Stimulated activated CD8-positive, alpha-beta memory T cell treated with anti-CD3 and anti-CD28 coated beads, Interleukin-15, amount 100 ng/mL, for 4 hours (primary cell): ENCODE measurements at places on chromosomes 12 and 14.

DNA sequence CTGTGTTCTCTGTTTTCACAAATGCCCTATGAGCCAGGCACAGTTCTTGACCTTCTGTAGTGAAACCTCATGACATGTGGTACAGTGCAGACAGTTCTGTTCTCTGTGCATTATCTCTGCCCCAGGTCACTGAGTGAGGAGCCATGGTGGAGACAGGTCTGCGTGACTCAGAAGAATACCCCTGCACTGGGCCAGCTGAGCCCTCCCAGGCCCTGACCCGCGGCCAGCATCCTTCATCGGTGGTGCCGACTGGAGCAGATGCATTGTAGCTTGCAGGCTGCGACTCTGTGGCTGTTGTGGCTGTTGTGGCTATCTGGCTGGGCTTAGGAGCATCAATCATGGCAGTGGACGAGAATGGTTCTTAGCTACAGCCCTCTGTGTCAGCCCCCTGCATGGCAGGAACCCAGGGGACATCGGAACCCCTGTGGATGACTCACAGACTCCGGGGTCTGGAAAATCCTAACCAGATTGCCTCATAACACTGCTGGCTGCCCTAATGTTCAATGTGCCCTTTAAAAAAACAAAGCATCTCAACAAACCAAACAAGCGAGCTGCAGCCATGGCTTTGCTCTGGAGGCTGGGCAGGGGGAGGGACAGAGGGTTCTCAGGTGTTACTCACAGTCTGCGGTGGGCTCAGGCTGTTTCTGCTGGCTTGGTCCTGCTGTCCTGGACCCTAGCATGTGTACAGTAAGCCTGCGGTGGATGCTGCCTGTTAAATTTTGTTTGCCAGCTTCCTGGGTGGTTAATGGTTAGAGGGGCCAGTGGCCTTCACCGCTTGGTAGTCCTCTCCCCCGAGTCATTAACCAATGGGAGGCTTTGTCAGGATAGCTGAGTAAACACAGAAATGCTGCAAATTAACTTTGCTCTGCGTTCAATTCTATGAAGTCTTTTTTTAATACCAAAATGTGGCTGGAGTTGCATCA lies at the start of gene SERPINA6:
TSS of gene SERPINA6 (minus strand) at position 689 of the 923 bp plus-strand sequence. CDS start 8,688 bp downstream, outside the sequence.
- DNase-seq = no peak

DNA sequence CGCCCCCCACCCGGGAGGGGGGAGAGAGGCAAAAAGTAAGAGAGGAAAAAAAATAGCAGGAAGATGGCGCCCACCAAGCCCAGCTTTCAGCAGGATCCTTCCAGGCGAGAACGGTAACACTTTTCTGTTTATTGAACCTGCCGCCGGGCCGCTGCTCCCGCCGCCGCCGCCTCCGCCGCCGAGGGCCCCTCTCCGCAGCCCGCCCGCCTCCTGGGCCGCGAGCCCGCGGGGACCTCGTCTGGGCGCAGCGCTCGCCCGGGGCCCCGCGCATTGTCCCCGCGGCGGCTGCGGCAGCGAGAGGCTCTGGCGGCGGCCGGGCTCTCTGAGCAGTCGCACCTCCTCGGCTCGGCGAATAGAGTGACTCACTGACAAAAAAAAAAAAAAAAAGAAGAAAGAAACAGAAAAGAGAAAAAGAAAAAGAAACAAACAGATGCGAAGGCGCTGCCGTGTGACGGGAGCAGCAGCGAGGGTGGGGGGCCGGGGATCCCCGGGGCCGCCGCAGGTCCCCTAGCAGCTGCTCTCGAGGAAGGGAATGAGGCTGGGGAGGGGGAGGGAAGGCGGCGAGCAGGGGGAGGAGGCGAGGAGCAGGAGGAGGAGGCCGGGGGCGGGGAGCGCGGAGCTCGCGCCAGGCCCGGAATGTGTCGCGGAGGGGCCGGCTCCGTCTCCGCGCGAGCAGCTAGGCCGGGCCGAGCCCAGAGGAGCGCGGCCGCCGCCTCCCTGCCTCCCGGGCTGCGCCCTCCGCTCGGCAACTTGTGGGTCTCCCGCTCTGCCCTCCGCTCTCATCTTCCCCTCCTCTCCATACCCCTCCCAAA lies 781 bp downstream of the NPAS3 start:
- DNase-seq = no peak

DNA sequence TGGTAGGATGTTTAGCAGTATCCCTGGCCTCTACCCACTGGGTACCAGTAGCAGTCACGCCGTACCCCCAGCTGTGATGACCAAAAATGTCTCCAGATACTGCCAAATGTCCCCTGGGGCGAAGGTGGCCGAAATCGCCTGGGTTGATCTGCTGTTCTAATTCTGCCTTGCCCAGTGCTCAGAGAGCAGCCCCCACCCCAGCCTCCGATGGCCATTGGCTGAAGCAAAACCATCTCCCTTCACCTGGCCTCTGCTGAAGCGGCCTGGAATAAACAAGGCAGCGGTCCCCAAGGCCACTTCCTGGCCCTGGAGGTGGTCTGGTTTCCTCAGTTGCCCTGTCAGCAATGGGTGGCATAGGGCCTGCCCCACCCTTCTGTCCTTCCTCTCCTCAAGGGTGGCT lies 298.4 kb downstream of the CACNA1C start:
- no peak for DNase-seq

DNA sequence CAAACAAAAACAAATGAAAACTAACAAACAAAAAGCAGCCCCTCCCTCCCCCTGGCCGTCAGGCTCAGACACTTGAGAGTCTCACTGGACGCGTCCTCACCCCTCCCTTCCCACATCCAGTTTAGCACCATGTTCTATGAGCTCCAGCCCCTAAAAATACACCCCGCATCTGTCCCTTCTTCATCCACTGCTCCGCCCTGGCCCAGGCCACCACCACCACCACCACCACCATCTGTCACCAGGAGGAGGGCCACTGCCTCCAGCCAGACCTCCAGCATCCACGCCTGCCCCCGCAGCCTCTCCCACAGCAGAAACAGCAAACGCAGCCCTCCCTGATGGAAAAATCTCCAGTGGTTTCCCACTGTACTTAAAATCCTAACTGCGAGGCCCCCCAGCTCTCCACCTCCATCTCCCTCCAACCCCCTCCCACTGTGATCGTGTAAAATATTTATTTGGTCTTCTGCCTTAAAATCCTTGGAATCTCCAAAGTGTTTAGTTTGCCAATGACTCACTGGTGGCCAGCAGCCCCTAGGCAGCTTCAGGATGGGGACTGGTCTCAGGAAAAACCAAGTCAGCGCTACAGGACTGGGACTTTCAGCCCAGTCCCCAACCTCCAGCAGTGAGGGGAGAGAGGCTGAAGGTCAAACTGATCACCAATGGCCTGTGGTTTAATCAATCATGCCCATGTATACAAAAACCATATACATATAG lies 95.1 kb downstream of the SCARB1 start:
- DNase-seq = no peak

DNA sequence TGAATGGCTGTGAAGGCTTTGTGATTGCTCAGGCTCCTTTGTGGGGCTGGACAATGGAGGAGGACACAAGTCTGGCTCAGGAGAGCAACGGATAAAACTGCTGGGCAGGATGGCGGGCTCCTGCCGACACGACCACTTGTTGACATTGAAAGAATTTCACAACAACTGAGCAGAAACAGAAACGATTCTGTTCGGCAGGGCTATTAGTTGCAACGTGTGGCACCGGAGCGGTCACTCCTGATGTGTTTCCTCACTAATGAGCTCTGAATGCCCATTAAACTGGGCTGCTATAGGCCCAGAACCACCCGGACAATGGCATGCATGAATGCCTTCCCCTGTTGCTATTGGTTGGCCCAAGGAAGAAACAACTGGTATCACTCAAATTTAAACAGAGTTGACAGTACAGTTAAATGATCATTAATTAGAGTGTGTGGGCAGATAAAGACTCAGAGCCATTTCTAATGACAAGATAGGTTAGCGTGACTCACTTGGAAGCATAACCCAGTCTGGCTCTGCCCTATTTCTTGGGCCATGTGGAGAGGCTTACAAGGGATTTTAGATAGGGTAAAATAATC lies 142.9 kb downstream of the ASCL1 start:
- no peak for DNase-seq

- DNase-seq = no peak
Observed at GRCh38 chr12:48980953-48981756, 3.0 kb downstream of the WNT1 start.

DNA sequence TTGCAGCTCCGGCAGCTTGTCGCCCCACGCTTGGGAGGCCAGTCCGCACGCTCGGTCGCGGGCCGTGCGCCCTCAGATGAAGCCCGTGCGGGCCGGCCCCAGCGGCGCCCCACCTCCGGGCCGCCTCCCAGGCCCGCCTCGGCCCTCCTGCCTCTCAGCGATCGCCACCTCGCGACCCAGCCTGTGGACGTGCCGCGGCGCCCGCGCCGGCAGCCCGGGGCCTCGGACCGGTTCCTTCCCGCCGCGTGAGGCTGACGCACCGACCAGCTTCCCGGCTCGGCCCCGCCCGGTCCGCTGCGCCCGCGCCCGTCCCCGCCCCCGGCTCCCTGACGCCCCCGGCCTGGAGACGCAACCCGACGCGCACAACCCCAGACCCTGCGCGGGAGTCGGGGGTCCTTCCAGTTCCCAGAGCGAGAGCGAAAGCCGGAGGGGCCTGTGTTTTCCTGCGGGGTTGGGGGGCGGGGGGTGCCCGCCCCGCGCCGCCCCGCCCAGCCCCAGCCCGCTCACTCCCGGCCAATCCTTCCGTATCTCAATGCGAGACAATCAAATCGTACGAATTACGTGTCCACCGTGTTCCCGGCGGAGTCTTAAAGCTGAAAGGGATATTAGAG lies at the start of gene ERO1A:
TSS of gene ERO1A (minus strand) at position 78 of the 611 bp plus-strand sequence. CDS start at position 1, 77 bp downstream.
- peak; percentile 47 for DNase-seq

DNA sequence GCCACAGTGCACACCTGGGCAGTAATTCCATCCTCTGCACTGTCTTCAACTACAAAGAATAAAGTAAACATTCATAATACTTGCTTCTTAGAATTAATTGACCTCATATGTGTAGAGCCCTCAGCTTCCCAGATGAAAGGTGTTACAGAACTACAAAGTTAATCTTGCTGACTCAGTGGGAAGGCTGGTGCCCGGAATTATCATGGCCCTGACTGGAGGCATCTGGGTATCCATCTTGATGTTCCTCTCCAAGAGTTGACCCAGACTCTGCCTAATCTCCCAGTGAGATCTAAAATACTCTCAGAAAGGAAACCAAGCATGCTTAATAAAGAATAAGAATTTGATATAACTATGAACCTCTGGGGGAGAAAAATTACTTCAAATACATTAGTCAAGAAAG lies 147.0 kb upstream of the ARID2 start:
- no peak for DNase-seq
